ENCODE measurements at places on chromosomes 11 and 22.

DNA sequence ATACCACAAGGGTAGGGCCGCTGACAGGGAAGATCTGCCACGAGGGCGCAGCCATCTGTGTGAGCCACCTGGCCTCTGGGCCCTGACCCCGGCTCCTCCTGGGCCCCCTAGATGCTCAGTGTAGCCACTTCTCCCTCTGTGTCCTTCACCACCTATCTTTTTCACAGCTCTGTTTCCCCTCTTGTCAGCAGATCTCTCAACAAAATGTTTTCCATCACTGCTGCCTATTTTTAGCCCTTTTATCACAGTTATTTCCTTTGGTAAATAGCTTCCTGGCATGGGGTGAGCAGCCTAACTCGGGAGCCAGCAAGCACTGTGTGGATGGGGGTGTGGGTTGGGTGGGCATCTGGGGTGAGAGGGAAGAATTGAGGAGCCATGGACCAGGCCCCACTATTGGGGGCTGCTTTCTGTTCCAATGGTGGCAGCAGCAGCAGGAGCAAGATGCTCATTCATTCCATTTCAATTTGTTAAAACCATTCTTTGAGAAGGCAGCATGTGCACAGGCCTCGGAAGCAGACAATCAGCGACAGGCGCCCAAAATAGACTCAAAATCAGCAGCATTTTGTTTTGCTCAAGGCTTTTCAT is 135.2 kb upstream of the NAV2 start:
- no peak for DNase-seq

DNA sequence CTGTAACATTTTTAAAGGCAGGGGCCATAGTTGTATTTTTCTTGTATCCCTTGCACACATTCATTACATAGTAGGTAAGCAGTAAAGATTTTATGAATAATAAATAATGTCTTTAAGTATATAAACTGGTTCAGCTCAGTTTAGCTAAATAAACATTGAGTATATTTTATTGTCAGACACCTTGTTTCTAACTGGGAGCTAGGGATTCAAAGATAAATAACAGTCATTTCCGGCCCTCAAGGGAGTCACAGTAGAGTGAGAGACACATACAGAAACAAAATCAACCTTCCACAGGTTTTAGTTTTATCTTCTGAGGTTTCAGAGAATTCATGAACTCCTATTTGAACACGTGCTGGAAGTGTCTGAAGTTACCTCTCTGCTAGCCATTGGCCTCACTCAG is 760.2 kb downstream of the DLG2 start:
- DNase-seq: no peak

- DNase-seq: no peak
These were observed 2.7 kb downstream of the BCL9L start for GRCh38 chr11:118922745-118923627.

DNA sequence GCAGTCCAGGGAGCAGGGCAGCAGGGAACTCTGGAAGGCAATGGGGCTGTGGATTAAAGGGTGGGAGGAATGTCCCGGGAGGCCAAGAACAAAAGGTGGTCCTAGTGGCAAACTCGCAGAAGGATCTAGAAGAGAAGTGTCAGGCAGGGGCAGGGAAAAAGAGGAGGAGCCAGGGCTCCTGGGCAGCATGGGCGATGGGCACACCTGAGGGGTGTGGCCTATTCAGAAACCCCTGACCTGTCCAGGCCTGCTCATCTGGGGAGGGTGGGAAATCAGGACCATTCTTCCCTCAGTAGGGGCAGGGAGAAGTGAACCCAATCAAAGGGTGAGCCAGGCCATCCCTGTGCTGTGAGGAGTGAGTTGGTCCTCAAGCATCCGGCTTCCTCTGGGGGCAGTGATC is 108.6 kb downstream of the TRIM29 start:
- DNase-seq: no peak

- no peak for DNase-seq
These were observed 63.0 kb upstream of the ALX4 start for GRCh38 chr11:44372989-44373388.

GRCh38 chr11:117979481-117980211 is 6.5 kb upstream of the IL10RA start:
- no peak for DNase-seq

GRCh38 chr11:93160808-93161207 is 37.0 kb downstream of the SLC36A4 start:
- DNase-seq: no peak

- DNase-seq: no peak
These were observed 12.2 kb downstream of the PHLDB1 start for GRCh38 chr11:118619444-118620197.

DNA sequence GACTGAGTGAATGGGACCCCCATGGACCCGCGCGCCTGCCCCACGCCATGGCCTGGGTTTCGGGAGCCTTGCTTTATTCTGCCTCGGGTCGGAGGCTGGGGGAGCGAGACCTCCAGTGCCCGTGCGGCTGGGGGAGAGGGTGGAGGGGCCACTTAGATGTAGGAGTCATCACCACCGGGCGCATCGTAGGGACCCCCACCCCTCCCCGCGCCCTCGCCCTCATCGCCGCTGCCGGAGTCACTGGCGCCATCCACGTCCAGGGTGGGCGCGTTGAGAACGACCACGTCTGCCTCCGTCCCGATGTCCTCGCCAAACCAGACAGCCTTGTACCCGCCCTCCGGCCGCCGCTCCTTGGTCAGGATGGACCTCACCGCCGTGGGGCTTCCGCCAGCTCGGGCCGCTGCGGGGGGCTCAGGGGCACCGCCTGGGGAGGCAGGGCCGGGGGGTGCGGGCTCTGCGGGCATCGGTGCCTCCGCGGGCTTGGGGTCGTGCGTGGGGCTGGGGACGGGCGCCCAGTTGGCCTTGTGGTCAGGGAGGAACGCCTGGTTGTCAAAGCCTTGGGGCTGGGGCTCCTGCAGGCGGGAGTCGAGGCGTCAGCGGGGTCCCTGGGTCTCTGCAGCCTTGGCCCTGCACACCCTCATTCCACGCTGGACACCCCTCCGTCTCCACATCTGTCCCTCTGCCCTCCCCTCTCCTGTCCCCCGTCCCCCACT is 1.6 kb upstream of the IRF7 start:
- peak; percentile 16 for DNase-seq

DNA sequence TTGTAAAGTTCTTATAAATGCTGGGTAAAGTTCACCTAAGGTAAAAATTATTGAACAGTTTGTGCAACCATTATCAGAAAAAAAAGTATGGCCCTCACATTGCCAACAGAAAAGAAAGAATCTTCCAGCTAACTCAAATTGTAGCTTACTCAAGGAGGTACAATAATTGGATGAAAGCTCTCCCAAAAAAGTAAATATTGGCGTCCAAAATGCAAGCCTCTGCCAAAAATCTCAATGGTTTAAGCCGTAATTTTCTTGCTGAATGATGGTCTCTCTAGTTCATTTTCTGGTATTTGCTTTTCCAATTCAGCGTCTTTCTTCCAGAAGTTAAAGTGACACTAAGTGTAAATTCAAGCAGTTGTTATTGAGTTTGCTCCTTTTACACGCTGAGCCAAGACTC is 727.3 kb downstream of the LRRC4C start:
- no peak for DNase-seq

- DNase-seq: peak; percentile 52
These were observed 85.9 kb downstream of the ZNF280B start for GRCh38 chr22:22422629-22423112.

DNA sequence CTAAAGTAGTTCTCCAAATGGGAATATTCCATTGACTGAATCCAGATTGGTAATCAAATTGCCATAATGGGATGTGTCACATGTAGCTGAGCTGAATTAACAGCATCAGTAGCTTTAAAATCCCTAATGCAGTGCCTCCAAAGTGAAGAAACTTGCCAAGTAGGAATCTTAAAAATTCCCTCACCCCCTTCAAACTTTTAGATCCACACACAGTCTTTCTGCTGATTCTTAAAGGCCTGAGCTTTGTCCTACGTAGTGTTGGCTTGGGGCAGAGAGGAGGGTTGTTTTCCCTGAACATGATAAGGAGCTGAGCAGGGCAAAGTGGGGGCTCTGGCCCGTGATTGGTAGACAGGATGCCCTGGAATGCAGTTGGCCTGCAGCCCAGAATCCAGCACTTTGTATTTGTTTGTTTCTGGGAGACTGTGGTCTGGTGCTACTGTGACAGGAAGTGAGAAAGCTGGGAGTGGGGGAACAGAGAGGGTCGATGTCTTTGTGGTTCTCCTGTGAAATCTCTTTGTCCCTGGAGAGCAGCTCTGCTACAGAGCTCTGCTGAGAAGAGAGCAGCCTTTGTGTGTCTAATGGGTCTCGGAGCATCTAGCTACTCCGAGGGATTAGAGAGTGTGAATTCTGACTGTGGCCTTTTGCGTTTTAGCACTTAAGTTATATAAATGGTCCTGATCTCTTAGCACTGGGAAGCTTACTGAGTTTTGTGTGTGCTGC is 16.9 kb downstream of the CTNND1 start:
- peak; percentile 94 for DNase-seq

- no peak for DNase-seq
These were observed 1.2 kb downstream of the CD3E start for GRCh38 chr11:118305726-118306125.

DNA sequence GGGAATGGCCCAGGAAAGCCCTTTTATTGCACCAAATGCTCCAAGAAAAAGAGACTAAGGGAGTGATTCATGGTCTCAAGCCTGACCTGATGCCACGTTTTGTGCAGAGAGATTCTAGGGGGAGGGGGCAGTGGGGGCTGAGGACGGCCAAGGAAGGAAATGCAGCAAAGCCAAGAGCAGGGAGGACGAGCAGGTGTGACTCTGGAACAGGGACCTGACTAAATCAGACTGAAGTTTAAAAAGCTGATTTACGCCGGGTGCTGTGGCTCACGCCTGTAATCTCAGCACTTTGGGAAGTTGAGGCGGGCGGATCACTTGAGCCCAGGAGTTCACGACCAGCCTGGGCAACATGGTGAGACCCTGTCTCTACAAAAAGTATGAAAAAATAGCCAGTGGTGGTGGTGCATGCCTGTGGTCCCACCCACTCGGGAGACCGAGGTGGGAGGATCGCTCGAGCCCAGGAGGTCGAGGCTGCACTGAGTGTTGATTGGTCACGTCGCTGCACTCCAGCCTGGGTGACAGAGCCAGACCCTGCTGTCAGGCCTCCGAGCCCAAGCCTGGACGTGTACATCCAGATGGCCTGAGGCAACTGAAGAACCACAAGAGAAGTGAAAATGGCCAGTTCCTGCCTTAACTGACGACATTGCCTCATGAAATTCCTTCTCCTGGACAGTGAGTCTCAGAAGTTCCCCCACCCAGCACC is 10.8 kb upstream of the IFITM3 start:
- DNase-seq: no peak

DNA sequence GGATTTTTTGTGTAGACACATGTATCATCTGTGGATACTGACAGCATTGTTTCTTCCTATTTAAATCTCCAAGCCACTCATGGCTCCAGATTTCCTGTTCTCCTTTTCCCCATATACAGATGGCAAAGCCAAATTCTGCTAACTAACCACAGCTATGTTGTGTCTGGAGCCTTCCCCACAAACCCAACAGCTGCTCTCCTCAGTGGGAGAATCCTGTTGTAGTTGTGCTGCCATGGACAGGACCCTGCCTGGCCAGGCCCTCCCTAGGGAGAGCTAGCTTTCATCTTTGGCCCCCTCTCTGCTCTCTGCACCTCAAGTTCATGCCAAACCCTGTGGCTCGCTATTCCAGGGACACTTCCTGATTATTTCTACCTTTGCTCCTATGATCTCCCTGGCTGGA is 106.4 kb upstream of the CCDC90B start:
- DNase-seq: no peak

GRCh38 chr11:6968816-6969215 is 42.6 kb downstream of the ZNF215 start:
- DNase-seq: no peak

- DNase-seq: peak; percentile 70
These were observed 5.9 kb upstream of the CNTF start for GRCh38 chr11:58616594-58616993.

GRCh38 chr11:34394771-34395300 is 37.0 kb upstream of the ABTB2 start:
- no peak for DNase-seq

DNA sequence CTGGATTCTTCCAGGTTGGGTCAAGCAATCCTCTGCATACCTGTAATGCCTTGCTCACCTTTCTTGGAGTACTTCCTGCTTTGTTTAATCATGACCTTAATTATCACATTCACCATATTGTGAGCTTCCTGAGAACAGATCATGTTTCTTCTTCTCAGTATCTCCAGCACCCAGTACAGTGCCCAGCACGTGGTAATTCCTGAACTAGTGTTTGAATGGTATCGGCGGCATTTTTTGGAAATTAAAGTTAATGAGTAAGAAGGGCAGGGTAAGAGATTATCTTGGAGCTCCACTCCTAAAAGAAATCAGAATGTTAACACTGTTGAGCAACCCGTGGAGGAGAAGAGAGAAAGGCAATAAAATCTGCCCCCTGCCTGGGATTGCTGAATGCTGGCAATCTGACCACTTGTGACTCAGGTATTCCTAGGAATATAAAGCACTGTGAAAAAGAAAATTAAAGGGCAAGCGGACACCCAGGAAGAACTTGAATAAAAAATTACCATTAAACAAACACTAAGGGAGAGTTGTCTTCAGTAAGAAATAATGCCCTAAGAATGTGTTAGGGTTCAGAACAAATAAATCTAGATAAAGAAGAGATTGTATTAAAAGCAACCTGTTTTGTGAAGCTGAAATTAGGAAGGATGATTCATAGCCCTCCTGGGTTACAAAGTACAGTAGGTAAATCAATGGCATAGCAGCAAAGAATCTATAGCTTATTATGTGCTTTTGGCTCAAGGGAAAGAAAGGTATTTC is 92.9 kb downstream of the PDHX start:
- no peak for DNase-seq

DNA sequence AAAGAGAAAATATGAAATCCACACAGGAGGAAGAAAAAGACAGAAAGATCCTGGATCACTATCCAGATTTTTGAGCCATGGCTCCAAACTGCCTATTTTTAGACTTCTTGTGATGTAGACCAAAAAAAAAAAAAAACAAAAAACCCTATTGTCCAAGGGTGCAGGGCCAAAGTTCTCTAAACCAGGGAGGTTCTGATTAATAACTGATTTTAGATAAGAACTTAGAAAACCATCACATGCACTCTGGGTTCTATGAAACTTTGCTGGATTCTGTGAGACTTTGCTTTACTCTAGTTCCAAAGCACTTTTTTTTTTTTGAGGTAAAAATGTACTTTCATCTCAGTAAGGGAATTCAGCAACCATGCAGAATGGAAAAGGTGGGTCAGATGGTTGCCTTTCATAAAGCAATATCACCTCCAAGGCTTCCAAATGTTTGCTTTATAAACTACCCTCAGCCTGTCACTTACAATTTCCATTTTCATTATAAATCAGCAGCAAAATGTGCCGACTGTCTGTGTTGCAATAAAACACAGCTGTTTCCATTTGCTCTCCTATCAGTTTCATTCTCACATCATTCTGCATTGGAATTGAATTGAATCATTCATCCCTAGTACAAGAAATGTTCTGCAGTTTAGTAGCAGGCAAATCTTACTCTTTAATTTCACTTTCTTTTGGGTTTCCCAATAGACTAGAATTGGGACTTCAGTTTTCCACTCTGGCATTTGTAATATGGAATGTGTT is 1584.3 kb upstream of the RAG2 start:
- DNase-seq: no peak

GRCh38 chr22:29233277-29233877 is 27.7 kb downstream of the EMID1 start:
- no peak for DNase-seq
